ENCODE measurements at places on chromosomes 5 and 9.

GRCh38 chr5:40842351-40842750 lies 1.2 kb downstream of the CARD6 start:
- DNase-seq, result peak; percentile 86

GRCh38 chr5:144567421-144567780 lies 396.7 kb downstream of the KCTD16 start:
- no peak for DNase-seq

DNA sequence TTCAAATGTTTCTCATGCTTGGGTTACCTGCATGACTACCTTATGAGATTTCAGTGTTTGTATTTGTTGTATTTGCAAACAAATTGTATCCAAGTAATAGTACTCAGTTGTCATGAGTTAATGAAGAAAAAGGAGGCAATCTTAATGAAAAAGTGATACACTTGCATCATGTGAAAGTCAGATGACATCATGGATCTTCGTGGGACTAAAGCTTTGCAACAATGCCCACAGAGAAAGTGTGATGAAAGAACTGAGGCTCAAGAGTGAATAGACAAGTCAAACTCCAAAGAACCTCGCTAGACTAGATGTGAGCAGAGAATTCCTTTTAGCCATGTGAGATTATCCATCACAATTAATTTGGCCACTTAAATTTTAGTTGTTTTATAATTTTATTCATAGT lies 75.4 kb upstream of the ADRB2 start:
- no peak for DNase-seq

DNA sequence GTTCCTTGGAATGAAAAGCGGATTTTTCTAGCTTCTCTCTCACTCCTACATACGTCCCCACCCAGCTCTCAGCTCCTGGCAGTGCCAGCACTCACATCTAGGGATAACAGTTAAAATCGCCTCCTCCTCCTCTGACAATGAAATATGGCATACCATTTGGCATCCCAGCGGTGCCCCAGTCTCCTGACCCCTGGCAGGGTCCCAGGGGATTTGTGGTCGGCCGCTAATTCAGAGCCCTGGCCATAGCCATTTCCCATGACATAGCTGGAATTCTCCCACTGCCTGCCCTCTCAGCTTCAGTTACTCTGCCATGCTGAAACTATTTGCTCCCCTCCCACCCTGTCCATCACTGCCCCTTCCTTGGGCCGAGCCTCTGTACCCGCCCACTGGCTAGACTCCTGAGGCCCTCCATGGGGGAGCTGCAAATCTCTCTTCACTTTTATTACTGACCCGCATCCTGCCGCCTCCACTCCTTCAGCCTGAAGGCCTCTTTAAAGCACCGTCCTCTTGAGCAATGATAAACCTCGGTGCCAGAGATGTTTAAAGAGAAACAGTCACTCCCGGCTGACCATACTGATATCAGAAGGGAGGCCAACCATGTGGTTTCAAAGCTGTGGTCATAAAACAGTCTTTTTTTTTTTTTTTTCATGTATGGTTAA lies 139.8 kb downstream of the SLIT3 start:
- DNase-seq, result peak; percentile 87

DNA sequence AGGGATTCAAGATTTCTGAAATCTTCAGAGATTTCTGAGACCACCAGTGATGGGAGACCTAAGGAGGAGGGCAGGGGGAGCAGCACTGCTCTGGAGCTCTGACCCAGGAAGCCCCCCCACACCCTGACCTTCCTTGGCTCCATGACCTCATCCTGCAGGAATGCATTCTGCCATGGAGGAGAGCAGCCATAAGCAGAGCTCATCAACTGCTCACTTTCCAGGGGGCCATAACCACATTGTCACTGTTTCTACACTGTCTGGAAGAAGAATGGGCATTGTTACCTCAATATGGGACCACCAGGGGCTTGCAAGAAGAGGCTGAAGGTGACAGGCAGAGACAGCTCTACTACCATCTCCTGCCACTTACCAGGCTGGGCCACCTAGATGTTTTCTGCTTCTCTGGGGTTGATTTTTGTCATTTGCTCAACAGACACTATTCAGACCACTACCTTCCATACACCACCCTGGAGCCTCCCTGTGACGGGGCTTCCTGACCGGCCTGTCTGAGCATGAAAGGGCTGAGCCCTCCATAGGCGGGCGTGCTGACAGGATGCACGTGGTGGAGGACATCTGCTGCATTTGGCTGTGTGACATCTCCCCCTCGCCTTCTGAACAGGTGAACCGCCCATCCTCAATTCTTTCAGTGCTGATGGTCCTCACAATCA lies 2.3 kb upstream of the TSC1 start:
- no peak for DNase-seq

DNA sequence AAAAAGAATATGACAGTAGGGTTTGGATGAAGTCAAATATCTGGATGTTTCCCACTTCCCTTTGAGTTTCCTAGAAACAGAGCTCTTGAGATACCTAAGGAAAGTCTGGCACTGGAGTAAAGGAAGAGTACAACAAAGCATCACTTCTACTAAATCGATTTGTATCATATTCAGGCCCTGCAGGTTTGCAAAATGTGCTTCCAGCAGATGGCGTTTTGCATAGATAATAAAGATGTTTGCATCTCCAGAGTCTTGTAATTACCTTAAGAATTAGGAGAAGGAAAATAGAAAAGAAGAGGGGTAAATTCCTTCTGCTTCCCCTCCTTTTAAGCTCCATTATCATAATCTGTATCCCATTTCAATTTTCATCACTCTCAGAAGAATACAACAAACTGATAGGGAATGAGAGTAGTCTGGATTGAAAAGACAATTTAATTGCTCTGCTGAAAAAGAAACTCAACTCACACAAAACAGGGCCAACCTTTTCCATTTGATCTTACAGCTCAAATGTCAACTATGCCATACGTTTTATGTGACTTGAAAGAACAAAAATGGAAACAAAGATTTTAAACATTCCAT lies 380.4 kb downstream of the PTPRD start:
- peak; percentile 5 for DNase-seq

DNA sequence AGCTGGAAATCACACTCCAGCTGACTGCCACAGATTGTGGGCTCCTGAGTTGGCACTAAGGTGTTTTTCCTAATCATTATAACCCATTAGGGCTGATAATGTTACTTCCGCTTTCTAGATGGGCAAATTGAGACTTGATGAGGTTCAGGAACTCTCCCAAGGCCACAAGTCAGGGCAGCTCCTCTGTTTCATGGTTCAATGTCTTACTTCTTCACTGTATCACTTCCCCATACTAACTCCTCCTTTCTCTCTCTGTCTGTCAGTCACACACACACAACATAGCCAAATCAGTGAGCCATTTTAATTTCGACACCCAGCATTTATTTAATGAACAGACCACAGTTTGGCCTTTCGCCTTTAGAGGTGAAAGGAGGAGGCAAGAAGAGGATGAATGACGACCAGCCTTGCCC lies 17.8 kb upstream of the TRAF1 start:
- no peak for DNase-seq

DNA sequence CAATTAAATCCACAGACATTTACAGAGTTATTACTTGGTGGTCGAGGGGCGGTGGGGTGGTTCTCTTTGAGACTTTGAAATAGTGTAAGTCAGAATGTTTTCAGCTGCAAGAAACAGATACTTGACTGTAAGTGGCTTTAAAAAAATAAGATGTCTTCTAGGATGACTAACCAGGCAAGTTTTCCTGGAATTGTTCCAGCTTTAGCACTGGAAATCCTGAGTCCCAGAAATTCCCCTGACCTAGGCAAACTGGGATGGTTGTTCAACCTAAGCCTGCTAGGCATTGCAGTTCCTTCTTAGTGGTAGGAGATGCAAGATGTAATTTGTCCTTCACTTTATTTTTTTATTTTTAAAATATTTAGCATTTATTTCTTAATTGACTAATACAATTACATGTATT lies 169.5 kb upstream of the POC5 start:
- DNase-seq, result peak; percentile 18

DNA sequence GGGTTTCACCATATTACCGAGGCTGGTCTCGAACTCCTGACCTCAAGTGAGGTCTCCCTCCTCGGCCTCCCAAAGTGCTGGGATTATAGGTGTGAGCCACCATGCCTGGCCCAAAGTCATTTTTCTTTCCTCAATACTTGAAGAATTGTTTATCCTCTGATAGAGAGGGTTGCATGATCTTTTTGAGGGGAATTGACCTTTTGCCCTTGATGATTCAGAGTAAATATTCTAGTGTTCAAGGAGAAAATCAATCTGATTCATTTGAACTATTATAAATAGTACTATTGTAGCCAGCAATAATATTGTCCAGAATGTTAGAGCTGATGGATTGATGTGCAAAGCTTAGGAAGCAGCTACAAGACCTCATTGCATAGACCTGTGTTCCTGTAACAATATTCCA lies 47.1 kb downstream of the UGCG start:
- no peak for DNase-seq

- DNase-seq, result peak; percentile 64
Measured at GRCh38 chr9:33458444-33458843, 11.1 kb upstream of the AQP3 start.

GRCh38 chr9:37668116-37668601 lies 17.4 kb downstream of the FRMPD1 start:
- no peak for DNase-seq

DNA sequence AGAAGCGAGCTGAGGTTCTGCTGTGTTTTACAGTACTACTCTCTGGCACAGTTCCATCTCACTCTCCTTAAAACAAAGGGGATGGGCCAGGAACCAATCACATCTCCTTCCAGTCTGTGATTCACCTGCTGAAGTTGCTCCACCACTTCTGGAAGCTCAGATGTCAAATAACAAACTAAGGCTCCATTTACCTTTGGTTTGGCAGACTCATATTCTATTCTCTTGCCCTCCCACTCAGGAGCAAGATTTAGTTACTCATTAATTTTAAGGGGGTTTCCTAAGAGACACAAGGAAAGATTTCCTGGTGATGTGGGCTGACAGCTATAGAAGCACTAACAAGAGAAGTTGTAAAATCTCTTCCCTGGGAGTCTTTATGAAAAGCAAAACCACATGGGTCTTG lies 37.8 kb upstream of the KIF2A start:
- DNase-seq, result peak; percentile 94

- no peak for DNase-seq
Measured at GRCh38 chr9:99850736-99851499, 29.2 kb downstream of the NR4A3 start.

DNA sequence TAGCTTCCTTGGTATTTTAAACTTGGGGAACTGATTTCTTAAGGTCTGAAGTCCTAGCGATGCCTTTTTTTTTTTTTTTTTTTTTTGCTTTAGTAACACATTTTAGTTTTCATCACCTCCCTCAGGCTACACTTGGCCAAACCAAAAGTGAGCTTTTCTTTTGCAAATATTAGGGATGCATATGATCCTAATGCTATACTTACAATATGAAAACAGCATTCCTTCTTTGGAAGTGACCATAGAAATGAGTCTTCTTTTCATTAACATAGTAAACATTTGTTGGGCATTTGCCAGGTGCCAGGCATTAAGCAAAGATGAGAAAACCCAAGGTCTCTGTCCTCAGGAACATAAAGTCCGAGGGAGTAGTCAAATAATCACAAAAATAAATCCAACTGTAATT lies 189.8 kb downstream of the ALDH1A1 start:
- no peak for DNase-seq

DNA sequence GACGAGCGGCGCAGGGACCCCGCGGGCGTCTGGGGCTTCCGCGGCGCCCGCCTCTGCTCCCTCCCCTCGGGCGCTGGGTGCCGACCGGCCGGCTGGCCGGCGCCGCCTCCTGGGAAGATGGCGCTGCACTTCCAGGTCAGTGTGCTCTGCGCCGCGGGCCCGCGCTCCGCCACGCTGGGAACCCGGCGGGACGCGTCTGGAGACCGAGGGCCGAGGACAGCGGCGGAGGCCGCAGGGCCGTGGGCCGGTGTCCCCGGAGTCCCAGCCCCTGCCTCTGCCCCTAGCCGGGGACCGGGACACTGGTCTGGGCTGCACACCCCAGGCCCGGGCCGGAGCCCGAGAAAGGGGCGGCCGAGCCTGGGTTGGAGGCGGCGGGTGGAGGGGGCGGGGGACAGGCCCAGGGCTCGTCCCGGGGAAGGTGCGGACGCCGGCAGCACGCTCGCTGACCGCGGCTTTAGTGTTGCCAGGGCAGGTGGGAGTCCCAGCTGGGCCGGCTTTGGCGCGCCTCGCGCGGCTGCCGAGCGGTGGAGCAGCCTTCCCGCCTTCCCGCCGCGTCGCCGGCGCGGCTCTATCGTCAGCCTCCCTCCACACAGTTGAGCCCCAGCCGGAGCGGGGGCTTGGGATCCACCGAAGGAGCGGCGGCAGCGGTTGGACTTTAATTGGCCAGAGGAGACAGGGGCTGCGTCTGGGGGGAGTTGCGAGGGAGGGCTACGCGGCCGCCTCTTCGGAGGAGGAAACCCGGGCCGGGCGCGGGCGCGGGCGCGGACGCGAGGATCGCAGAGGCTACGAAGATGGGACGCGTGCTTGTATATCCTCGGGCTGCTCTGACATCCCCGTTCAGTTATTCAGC lies at the start of gene RANBP17:
Gene RANBP17, plus strand, starts transcription at position 102 of the 850 bp plus-strand sequence.
- DNase-seq, result peak; percentile 32

GRCh38 chr5:34570721-34571676 lies 85.1 kb upstream of the RAI14 start:
- no peak for DNase-seq

GRCh38 chr5:1187234-1187949 lies 14.0 kb upstream of the SLC6A19 start:
- no peak for DNase-seq

DNA sequence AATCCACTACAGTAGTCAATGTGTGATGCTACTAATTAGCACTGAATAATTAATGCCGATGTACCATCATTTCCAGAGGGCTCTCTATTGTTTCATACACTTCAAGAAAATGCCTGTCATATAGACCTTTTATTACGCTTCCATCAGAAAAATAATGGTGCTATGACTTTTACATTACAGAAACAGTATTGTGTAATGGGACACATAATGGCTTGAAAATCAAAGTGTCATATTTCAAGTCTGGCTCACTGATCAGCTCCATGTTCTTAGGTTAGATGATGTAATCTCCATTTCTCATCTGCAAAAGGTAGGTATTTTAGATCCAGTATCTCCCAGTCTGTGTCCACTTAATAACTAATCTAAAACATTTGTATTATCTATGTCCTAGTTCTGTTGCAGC lies 990.6 kb upstream of the TYRP1 start:
- DNase-seq, result peak; percentile 1

- peak; percentile 62 for DNase-seq
Measured at GRCh38 chr9:68523367-68523936, 17.2 kb downstream of the TMEM252 start.

GRCh38 chr5:464843-465590 lies 22.0 kb downstream of the EXOC3 start:
- no peak for DNase-seq

DNA sequence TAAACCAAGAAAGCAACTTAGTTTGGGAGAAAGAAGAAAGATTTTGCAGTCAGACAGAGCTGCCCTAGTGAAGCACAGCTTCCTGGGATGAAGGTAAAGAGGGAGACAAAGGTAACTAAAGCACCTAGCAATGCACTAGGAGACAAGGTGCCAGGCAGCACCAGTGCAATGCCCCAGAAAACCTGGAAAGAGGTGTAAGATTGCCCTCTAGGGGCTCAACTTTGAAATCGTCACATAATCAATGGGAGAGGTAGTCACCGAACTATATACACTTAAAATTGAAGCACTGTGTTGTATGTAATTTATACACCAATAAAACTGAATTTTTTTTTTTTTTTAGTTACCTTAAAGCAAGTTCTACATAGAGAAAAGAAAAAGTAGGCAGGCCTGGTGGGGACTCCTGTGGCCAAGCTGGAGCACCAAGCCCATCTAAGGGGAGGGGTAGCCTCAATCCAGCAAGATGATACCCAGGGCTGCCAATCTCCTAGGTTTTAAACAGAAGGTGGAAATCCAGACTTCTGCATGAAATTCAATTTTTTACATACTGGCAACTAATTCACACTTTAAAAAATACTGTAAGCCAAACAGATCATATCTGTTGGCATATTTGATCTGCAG lies 48.2 kb downstream of the CDK5RAP2 start:
- peak; percentile 59 for DNase-seq

- peak; percentile 8 for DNase-seq
Measured at GRCh38 chr5:63959177-63959982, 2.9 kb downstream of the HTR1A start.
